GM19239 (cell line): ENCODE measurements at places on chromosomes 11 and 22.

DNA sequence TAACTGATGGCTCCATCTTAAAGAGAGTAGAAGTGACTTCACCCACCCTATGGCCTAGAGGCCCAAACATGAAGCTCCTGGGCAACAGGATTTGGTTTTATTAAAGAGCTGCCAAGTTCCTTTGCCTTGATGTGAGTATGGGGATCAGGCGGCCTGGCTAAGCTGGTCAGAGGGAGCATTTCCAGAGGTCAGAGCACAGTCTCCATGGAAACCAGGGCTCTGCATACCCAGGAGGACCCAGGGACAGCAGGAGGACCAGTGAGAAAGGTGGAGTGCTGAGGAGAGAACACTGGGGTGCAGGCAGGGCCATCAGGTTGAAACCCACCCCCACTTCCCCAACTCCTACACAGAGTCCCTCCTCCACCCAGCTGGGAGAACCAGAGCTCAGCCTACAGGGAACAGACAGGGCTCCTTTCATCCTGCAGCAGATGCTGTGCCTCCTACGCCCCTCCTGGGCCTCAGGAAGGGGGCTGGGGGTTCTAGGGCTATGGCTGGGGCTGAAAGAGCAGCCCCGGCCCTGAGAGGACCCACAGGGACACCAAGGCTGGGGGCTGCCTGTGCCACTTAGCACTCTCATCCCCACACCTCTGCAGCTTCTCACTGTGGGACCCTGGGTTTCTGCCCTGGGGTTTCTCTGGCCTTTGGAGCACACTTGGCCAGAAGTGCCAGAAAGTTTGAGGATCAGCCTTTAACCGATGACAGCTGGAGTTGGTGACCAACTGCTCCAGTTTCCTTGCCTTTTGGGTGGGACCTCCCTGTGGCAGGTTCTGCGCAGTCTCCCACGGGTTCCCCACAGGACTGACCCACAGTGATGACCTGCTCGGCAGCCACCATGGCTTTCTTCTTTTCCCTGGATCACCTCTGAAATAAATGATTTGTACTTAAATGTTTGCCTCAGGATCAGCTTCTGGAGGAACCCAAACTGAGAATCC is 13.8 kb upstream of the P2RY6 start:
- DNase-seq: no peak

DNA sequence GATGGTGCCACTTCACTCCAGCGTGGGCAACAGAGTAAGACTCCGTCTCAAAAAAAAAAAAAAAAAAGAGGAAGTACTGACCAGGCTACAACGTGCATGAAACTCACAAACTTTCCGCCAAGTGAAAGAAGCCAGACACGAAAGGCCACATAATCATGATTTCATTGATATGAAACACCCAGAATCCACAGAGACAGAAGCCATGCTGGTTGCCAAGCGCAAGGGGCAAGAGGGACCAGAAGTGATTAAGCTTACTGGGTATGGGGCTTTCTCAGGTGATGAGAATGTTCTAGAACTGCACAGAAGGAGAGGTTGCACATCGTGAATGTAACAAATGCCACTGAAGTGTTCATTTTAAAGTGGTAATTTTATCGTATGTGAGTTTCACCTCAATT is 60.9 kb downstream of the CELSR1 start:
- no peak for DNase-seq

DNA sequence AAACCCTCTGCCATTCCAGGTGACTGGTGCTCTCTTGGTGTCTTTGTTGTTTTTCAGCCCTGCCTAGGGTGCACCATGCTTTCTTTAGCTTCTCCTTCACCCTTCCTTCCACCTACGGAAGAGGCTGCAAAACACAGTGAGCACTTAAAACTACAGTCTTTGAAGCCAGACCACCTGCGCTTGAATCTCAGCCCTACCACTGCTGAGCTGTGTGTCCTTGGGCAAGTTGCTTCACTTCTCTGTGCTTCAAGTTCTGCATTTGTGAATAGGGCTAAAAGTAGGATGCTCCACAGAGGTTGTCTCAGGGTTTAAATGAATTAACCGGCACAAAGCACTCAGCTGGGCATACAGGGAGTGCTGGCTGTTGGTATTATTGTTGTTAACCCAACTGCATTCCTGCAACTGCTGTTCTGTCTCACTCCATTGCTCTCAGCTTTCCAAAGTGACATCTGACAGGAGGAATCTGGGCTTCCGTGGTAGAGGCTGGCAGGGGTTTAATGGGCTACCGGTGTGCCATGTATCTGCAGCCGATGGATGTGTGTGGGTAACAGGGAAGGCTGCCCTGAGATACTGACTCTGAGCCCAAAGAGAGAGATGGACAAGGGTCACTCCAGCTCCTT is 139.3 kb downstream of the FBXO7 start:
- DNase-seq: no peak

DNA sequence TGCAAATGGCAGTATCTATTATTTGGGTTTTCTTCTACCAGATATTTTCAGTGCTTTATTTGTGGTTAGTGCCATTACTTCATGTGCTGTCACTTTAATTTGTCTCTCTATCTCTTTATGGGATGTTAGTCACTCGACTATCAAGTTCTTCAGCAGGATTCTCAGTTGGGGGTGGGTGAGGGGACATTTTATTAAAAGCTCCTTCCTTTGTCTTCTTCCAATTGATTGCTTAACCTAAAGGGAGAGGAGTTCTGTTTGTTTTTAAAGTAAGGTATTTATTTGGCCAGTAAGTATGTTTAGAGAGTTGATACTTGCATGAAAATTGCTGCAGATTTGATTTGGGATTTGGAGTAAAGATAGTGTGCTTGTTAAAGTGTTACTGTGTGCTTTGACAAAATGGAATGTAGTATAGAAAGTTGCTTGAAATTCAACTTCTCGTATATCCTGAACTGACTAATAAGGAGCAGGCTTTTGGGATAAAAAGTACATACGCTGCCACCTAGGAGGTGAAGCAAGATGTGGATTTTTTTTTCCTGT is 10.3 kb downstream of the YAP1 start:
- no peak for DNase-seq

DNA sequence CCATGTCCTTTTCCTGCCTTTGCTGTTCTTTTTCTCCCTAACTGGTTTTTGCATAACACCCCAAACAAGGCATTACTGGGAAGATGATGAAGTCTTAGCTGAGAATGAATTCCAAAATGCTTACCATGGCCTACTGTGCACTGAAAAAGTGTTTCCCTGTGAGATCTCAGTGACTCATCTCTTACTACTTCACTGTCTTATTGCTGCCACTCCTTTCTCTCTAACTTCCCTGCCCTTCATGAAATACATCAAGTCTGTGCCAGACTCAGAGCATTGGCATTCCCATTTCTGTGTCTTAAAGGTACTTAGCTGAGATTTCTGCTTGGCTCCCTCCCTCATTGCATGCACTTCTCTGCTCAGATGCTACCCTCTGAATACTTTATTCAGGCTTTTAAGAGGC is 49.1 kb upstream of the MUC15 start:
- no peak for DNase-seq

DNA sequence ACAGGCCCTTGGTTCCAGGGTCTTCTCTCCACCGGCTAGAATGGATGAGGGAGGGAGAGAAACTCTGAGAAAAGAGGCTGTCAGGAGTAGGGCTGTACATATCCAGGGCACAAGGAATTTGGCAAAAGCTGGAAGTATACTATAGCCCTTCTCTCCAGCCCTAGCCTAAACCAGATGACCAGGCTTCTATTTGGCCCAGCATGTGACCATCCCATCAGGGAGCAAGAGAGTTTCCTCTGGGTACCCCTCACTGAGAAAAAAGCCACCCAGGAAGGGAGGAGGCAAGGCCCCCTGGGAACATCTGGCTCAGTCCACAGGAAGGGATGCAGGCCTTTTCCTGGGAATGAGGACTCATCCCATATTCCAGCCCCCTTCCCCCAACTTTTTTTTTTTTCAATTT is 8.3 kb downstream of the CD44 start:
- DNase-seq: no peak
